SK-MEL-5 (cell line): ENCODE measurements at places on chromosomes 7 and 10. TPM values are rescaled to one million over a fixed set of nuclear protein-coding genes. Genes with fewer than 3 reads are reported as not detected.

- DNase-seq: no peak
Measured at GRCh38 chr7:158957921-158958491, 101.6 kb downstream of the DYNC2I1 start.

- no peak for DNase-seq
Measured at GRCh38 chr10:56679578-56679977, 318.5 kb upstream of the ZWINT start.

- no peak for DNase-seq
Measured at GRCh38 chr7:44958645-44959344, 20.0 kb downstream of the MYO1G start.

- no peak for DNase-seq
Measured at GRCh38 chr7:30082686-30083085, 52.1 kb upstream of the MTURN start.

Gene KAZALD1
- total RNA-seq: 1.9 and 2.3 TPM in 2 replicates

Gene COBL
- 8.6 and 9.2 TPM in 2 replicates for total RNA-seq

Gene NKX1-2
- 4.9 and 5.6 TPM in 2 replicates for total RNA-seq

DNA sequence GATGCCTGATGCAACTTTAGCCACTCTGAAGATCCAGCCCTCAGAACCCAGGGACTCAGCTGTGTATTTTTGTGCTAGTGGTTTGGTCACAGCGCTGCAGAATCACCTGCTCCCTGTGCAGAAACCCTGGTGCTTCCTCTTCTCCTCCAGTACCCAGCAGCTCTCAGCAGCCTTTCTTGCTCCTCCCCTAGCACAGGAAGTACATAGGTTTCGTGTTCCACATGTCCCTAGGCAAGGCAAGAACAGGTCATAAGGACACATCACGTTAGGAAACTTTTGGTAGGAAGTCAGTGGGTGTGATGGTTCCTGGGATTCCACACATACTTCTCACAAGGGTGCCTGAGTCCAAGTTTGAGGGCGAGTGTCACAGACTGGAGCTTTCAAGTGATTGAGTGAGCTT, 167.9 kb upstream of the PRSS1 start:
- peak; percentile 16 for DNase-seq

DNA sequence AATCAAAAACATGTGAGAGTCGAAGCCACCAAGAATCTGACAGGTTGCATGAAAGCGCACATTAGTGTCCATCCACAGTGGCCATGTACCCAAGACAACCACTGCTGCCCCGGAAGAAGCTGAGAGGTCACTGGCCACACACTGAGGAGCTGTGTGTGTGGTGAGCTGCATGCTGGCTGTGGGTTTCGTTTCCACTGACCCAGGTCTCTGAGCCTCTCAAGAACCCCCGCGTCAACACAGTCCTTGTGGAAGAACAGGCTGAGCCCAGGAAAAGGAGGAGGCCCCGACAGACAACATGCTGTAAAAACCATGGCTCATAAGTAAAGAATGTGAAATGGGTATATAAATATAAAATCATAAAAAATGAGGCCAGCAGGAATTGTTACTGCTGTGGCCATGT, 8.2 kb downstream of the VIPR2 start:
- no peak for DNase-seq

DNA sequence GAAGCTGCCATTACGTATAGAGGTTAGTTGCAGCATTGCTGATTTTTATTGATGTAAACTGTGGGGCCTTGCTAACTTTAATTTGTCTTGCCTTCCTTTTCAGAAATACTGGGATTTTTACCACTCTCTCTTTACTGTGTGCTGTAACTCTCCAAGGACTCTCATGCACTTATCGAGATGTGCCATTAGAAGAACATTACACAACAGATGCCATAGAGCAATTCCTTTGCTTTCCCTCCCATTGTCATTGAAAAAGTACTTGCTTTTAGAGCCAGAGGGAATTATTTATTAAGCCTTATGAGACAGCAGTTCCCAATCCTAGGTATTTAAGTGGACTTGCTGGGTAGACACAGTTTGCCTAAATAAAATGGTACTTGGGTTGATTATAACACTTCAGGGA, 51.7 kb downstream of the ASB4 start:
- DNase-seq: no peak

Gene PCLO
- 1,083 and 1,128 TPM in 2 replicates for total RNA-seq

Gene CSGALNACT2
- total RNA-seq: 3.9 and 4.6 TPM in 2 replicates

Gene CRTAC1
- total RNA-seq: 1.8 and 2.6 TPM in 2 replicates

- DNase-seq: no peak
Measured at GRCh38 chr7:66213637-66214036, 8.5 kb downstream of the TPST1 start.

DNA sequence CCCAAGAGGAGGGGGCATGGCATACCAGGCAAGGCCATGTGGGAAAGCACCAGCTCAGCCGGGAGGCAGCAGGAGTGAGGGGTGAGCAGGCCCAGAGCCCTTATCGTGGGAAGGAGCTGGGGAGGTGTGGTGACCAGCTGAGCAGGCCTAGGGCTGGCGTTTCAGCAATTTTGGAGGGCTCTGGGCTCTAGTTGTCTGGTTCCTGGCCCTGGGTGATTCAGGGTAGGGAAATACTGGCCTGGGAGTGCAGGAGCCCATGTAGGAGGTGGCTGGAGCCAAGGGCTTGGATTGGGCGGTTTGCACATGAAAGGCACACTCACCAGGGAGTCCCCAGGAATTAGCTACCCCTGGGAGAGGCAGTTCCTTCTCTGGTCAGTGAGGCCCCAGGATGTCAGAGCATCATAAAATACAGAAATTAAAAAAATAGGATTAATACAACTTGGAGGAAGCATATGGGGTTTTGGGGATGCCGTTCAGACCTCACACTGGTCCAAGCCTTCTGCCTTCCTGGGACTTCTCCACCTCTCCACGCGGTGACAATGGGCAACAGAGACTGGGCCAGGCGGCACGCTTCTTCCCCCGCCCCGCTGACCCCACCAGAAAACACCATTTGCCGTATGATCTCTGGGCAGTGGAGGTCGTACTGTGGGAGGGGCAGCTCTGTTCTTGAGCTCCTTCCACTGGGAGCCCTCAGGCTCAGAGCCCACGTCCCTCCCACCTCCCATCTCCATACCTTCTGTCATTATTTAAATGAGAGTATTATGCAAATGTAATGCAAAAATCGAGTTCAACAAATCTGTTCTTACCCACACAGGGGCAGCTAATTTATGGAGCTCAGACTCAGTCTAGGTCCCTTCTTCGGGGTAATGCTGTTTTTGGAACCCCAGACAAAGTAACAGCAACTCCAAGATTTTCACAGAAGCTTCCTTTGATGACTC, 133.0 kb upstream of the FAM20C start:
- DNase-seq: no peak

GRCh38 chr10:13351340-13351915, 3.3 kb upstream of the SEPHS1 start:
- DNase-seq: no peak

- DNase-seq: peak; percentile 77
Measured at GRCh38 chr10:119737823-119738222, 12.0 kb downstream of the INPP5F start.
